ENCODE measurements at places on chromosomes 12 and 14. TPM values are rescaled to one million over a fixed set of nuclear protein-coding genes. Genes with fewer than 3 reads are reported as not detected.

DNA sequence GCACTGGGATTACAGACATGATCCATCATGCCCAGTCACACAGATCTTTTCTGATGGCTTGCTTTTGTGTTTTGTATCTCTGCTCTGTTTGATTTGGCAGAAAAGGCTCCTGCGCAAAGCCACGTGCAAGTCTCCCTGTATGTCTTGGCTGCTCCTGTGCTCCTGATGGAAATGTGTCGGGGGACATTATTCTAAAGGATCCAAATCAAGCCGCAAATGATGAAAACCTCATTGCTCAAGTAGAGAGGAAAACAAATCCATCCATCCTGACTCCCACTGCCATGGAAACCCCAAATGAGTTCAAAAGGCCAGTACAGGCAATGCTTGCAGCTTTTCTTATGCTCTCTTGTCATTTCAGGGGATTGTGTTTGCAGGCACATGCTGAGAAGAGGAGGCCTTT is 93.8 kb downstream of the NDUFA12 start:
- DNase-seq = no peak

GRCh38 chr12:10722905-10723746 is at the start of gene YBX3:
Gene YBX3 (minus strand): TSS chr12:10723323. CDS start chr12:10723111, 212 bp downstream.
- peak; percentile 91 for DNase-seq

DNA sequence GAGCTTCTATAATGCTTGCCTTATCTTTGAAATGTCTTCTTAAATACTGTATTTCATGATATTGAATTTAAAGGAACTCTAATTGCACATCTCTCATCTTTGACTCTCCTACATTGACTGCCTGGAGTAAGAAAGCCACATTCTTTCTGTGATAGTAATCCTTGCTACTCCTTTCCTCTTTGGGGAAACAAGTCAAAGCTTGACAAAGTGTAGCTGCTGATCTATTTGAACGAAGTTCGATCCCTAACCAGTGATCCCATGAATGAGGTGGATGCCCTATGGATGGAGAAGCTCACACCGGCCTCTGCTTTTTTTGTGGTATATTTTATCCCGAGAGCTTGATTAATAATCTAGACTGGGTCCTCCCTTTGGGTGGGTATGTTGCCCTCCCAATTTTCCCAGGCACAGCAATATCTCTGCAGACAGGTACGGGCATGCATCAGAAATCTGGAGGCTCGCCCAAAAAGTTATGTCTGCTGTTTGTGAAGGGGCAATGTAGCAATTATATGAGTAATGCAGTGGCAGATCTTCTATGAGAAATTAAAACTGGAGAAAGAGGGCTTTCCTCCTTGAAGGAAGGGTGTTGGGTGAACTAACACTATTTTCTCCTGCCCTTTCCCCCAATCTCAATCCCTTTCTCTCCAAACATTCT is 163.0 kb upstream of the FRMD6 start:
- no peak for DNase-seq

- no peak for DNase-seq
Observed at GRCh38 chr12:57473392-57473791, 6.3 kb downstream of the ARHGAP9 start.

DNA sequence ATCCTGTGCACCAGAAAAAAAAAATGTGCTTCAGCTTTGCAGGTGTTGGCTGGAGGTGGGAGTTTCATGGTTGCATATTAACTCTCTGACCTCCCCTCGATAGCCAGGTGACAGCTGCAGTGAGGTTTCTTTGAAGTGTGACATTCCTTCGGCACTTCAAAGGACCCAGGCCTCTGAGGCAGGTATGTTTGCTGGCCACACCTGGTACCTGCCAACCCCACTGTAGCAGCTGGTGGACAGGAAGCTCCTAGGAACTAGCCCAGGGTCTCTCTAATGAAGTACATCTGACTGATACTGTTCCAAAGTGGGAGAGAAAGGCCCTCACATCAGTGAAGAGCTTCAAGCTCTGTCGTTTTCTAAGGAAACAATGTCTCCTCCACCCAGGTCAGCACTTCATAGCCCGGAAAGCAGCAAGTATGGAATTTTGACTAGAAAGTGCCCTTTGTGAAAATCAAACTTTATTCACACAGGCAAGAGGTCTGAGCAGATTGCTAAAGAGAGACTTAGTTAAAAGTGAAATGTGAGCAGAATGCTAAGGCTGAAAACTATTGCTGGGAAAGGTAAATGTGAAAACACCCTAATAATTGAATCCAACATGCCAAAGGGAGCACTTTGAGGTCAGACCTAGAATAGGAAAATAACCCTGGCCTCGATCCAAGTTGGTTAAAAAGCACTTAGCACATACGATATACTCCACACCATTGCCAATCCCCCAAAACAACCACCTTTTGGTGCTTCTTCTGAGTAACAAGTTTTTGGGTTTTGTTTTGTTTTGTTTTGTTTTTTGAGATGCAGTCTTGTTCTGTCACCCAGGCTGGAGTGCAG is 71.3 kb downstream of the PHLDA1 start:
- peak; percentile 47 for DNase-seq

GRCh38 chr14:56124327-56124726 is 6.1 kb downstream of the PELI2 start:
- no peak for DNase-seq

DNA sequence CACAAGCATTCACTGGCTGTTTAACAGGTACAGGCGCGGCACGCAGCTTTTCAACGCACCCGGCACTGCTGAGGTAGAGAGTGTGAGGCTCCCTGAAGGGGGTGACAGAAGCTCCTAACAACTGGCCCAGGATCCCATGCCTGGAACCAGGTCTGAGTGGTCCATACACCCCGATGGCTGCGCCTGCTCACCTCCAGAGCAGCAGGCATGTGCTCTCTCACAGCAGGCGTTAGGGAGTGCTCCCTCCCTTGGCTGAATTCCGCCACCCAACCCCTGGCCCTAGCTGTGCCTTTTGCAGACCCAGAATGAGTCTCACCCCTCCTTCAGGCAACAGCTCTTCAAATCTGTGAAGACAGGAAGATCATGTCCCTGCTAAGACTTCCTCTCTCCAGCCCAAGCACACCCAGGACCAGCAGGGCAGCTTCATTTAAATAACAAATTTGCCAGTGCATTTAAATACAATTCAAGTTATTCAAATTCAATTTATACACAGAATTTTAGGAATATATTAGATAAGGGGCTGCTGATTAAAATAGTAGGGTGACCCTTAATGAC is 86.0 kb downstream of the SETD3 start:
- no peak for DNase-seq

- DNase-seq = peak; percentile 85
Observed at GRCh38 chr12:75759842-75760572, 248.6 kb upstream of the KRR1 start.

DNA sequence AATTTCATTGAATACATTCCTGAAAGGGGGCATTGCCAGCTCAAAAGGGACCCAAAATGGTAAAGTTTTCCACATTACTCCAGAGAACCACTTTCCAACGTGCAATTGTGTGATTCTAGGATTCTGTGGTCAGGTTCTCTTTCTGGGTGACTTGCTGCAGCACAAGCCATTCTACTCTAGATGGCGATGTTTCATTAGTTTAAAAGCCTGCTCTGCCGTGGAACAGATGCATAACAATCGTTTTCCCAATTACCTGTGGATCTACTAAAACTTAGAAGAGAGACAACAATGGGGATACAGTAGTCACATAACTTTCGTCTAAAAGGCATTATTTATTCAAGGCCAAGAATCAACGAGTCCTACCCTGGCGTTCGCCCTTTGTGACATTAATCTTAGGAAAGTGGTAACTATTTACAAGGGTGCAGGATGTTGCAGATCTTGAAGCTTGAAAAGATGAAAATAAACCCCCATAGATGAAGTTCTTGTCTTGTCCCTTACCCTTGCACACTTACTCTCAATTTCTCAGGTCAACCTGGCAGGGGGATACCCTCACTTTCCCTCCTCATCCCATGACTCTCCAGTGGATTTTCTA is 400.9 kb downstream of the SNAPC1 start:
- peak; percentile 59 for DNase-seq

- no peak for DNase-seq
Observed at GRCh38 chr14:104555430-104556255, 23.9 kb upstream of the C14orf180 start.

DNA sequence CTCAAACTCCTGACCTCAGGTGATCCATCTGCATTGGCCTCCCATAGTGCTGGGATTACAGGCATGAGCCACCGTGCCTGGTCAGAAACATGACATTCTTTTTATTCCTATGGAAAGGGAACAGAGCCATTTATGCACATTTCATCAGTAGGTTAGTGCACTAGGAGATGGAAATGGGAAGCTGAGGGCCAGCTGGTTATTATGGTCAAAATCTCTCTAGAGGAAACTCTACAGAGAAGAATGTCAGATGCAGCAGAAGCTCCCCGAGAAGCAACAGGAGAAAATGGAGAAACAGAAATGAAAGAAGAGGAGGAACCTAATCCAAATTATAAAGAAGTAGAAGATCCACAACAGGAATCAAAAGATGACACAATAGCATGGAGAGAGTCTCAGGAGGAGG is 2.7 kb downstream of the CFAP251 start:
- DNase-seq = no peak

GRCh38 chr12:19030180-19030579 is 99.4 kb upstream of the PLEKHA5 start:
- no peak for DNase-seq

GRCh38 chr14:98896449-98896848 is 375.5 kb downstream of the BCL11B start:
- DNase-seq = no peak

- no peak for DNase-seq
Observed at GRCh38 chr12:7012024-7012607, 6.2 kb downstream of the LPCAT3 start.

DNA sequence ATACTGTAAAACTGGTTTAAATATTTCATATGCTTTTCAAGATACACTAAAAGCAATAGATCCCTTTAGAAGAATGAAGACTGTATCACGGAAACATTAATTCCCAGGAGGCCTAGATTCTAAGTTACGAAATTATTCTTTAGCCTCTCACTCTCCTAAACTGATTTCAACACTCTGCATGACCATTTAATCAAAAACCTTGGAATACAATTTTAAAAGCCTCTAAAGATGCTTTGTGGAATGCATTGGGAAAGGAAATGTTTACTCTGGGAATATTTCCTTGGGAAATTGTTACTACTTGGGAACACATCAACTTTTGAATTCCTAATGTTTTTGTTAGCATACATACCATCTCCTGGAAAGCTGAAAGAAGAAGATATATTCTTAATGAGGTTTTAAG is 255.7 kb upstream of the FAR2 start:
- no peak for DNase-seq

DNA sequence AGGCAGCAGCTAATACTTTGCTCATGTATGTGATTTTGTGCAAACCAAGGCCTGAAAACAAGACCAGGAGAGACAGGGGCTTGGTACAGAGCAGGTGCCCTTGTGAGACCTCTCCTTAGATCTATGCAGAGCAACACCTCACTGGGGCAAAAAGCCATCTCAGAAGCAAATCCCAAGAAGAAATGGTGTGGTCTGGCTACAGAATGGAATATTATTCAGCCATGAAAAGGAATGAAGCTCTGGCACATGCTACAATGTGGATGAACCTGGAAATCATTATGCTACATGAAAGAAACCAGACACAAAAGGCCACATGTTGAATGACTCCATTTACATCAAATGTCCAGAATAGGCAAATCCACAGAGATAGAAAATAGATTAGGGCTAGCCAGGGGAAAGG is 61.6 kb downstream of the KDM2B start:
- DNase-seq = no peak

GRCh38 chr12:57965766-57966165 is 24.4 kb downstream of the ATP23 start:
- DNase-seq = no peak

DNA sequence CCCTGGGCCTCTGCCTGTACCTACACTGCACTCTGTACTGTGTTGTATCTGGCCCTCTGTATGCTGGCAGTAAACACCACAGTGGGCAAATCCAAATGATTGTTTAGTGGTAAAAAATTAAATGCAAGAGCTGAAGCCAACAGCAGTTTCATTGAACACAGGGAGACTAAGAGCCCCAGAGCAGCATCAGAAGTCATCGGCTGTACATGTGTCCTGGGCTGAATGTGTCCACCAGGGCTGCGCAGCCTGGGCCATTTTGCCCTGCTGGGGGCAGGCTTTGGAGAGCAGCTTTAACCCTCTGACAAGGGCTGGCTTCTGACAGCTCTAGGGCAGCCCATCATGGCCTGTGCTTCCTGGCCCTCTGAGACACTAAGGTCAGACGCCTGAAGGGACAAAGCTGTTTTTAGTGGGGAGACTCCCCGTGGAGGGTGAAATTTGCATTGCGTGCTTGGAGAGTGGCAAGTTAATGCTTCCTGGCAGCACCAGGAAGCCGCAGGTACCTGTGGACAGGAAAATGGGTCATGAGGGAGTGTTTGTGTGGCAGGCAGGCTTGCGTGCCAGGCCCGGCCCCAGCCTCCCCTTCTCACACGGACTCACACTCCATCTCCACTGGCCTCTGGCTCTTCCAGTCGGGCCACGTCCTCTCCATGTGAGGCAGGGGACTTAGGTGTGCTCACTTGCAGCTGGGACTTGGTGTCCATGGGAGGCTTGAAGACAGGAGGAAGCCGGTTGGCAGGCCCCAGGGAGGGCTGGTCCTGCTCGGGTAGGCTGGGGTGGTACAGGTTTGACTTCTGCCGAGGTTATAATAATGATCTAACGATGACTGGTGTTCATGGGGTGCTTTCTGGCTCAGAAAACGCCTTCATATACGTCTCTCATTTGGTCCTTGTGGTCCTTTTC is 150.1 kb downstream of the TSPAN9 start:
- DNase-seq = peak; percentile 44

GRCh38 chr14:76938092-76938500 is 90.4 kb downstream of the IRF2BPL start:
- no peak for DNase-seq

- DNase-seq = no peak
Observed at GRCh38 chr12:125687403-125687802, 622.2 kb downstream of the AACS start.

GRCh38 chr14:78917462-78917861 is 747.3 kb downstream of the NRXN3 start:
- no peak for DNase-seq

GRCh38 chr14:101508948-101509729 is 52.2 kb upstream of the DIO3 start:
- no peak for DNase-seq

GRCh38 chr14:75147423-75148071 is 20.7 kb upstream of the NEK9 start:
- peak; percentile 80 for DNase-seq

- no peak for DNase-seq
Observed at GRCh38 chr14:101537286-101537685, 24.0 kb upstream of the DIO3 start.

GRCh38 chr12:124396544-124397398 is 101.9 kb downstream of the RFLNA start:
- no peak for DNase-seq

GRCh38 chr14:38838049-38838978 is 264.7 kb downstream of the SEC23A start:
- no peak for DNase-seq

Gene HOXC10
- total RNA-seq = not detected

Gene RBM19
- total RNA-seq = 9.4 TPM

Gene STYX
- total RNA-seq = 20.6 TPM

Gene PLEKHG7
- not detected for total RNA-seq

Gene MYL6B
- total RNA-seq = 63.6 TPM

Gene PLEKHH1
- total RNA-seq = under 0.01 TPM

Gene SLC4A8
- 0.60 TPM for total RNA-seq

Gene RPS6KL1
- total RNA-seq = 6.2 TPM

Gene USP44
- total RNA-seq = 0.87 TPM

Gene TCL1B
- not detected for total RNA-seq

Gene PZP
- total RNA-seq = 0.22 TPM

Measured in lung microvascular endothelial cell (primary cell).